ENCODE measurements at places on chromosomes 12 and 14. TPM values are rescaled to one million over a fixed set of nuclear protein-coding genes. Genes with fewer than 3 reads are reported as not detected.

DNA sequence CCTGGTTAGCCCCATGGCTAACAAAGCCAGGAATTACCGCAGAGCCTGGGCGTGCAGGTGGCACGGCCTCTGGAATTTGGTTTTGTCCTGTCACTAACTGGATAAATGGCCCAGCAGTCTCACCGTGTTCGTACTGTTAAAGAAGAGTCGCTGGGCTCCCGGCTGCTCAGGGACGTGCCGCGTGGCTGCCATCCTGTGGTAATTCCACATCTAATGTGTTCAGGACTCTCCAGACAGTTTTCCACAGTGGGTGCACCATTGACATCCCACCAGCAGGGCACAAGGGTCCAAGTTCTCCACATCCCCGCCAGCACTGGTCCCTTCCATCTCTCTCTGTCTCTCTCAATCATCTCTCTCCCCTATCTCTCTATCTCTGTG, 19.6 kb downstream of the NOC4L start:
- no peak for DNase-seq

Gene CCDC60
- not detected for total RNA-seq

GRCh38 chr12:12818701-12819100, 5.6 kb downstream of the DDX47 start:
- no peak for DNase-seq

DNA sequence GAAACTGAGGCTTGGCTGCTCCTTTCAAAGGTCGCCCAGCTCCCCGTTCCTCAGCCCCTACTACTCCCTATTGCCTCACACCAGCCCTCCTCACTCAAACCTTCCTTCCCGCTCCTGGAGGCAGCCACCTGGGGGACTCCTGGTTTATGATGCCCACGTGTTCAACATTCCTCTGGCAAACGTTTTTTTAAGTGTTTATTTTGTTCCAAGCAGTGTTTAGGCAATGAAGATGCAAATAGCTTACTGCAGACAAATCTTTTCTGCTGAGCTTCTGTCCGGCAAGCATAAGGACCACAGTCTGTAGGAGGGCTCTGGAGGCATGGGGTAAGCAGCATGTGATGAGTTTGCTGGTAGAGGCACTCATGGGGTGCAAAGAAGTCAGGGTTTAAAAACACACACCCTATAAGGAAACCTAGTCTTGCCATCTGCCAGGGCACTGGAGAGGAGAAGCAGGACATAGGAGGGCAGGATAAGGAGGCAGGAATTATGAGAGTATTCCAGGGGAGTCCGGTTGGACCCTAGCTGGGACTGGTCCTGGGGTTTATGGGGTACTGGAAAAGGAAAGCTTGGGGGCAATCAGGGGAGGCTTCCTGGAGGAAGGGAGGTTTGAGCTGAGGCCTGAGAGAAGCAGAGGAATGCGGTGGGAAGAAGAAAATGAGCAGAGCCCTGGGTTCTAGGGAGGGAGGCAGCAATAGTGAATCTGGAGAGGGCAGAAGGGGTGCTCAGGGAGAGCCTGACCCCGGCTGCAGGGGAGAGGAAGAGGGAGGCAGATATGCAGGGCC, 123.3 kb downstream of the NCOR2 start:
- no peak for DNase-seq

GRCh38 chr12:131963381-131963780, 13.6 kb downstream of the EP400 start:
- no peak for DNase-seq

Gene BTBD6
- total RNA-seq, result 21.0 TPM

DNA sequence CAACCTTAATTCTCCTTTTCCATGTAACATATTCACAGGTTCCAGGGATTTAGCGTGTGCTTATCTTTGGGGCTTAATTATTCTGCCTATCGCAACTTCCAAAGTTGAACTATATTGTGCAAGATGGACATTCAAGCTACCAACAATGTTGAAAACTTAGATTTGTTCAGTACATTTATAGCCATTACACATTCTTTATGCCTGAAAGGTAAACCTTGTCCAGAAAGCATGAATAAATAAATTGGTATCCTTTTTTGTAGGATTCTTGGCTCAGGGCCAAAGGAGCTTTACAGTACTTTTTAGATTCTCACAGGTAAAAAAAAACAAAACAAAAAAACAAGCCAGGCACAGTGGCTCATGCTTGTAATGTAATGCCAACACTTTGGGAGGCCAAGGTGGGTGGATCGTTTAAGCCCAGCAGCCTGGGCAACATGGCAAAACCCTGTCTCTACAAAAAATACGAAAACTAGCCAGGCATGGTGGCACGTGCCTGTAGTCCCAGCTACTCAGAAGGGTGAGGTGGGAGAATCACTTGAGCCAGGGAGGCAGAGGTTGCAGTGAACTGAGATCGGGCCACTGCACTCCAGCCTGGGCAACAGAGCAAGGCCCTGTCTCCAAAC, 3.3 kb downstream of the C12orf56 start:
- no peak for DNase-seq

Gene GPR132
- 48.5 TPM for total RNA-seq

Gene SIX6
- not detected for total RNA-seq

GRCh38 chr12:95129115-95129514, 55.7 kb upstream of the NR2C1 start:
- no peak for DNase-seq

- no peak for DNase-seq
Measured at GRCh38 chr14:102711946-102712345, 65.3 kb upstream of the TRAF3 start.

Gene DBX2
- total RNA-seq, result not detected

Gene KSR2
- total RNA-seq, result not detected

- no peak for DNase-seq
Measured at GRCh38 chr14:93789228-93790130, 1.2 kb upstream of the PRIMA1 start.

Gene PLA2G1B
- total RNA-seq, result not detected

DNA sequence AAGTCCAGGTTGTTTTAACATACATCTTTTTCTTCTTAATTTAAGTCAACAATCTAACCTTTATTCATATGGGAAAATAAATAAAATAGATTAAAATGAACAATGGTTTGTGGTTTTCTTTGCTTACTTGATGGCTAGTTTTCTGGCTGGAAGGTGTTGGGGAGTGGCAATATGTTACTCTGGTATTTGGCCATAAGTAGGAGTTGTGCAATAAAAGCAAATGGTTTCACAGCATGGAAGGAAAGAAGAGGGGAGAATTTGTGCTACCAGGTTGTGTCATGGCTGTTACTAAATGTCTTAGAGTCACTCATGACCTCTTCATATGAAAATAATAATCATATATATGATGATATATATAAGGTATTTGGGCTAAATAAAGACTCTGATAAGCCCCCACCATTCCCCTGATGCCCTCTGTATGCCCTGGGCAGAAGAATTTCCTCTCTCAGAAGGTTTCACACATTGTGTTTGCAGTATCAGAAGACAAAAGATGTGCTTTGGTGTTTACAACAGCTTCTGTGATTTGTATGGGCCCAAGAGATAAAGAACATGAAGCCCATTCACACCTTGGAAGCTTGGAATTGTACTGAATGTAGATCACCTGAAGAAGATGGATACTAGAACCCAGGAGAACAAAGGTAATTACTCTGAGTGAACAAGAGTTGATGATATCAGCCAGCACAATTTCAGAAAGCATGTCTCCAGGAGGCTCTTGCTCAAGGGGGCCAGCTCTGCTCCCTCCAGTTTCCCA, 160.9 kb downstream of the ALG10B start:
- DNase-seq, result no peak

Gene MYO1H
- not detected for total RNA-seq

Gene PPP1R1A
- total RNA-seq, result not detected

GRCh38 chr12:5806371-5807089, 138.5 kb downstream of the ANO2 start:
- no peak for DNase-seq

- no peak for DNase-seq
Measured at GRCh38 chr12:51811203-51812202, 37.0 kb downstream of the FIGNL2 start.

DNA sequence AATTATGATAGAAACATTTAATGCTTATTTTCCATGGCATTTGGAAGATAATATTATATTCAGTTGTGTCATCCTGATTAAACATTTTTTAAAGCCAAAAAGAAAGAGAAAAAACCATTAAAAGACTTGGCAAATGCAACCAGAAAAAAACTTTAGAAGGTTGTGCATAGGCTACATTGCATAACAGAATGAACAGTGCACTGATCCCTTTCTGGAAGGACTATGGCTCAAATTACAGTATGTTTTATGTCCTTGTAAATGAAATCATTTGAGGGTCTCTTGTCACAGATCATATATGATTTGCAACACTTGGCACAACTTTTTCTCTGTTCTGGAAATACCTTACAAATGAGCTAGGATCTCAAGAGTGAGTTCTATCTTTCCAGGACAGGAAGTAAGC, 275.2 kb upstream of the FLRT2 start:
- no peak for DNase-seq

DNA sequence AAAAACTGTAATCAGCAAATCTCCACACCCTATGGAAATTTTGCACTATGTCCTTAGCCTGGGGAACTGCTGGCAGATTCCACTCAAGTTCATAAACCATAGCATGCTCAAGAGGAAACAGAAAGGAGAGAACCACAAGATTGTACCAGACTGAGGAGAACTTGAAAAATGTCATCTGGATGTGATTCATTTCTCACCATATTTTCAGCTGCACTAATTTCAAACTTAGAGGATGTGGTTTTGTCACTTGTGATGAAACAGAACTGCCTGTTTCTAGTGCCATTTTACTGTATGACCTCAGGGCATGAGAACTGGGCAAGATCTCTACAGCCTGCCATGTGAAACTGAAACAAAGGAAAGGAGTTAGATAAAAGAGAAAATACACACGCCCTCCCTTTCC, 1493.1 kb upstream of the FLRT2 start:
- DNase-seq, result no peak

Gene CDKN3
- 0.91 TPM for total RNA-seq

GRCh38 chr14:69328317-69328716, 68.4 kb downstream of the GALNT16 start:
- no peak for DNase-seq
